ENCODE measurements at places on chromosomes 13 and 19. TPM values are rescaled to one million over a fixed set of nuclear protein-coding genes. Genes with fewer than 3 reads are reported as not detected.

GRCh38 chr13:24511019-24511815, 1.4 kb downstream of the PARP4 start:
- DNase-seq: no peak

GRCh38 chr19:50242581-50242980, 39.2 kb downstream of the MYH14 start:
- no peak for DNase-seq

Gene KLHL1
- not detected for polyA plus RNA-seq

Gene TMEM150B
- 1.7 TPM for polyA plus RNA-seq
